ENCODE measurements at places on chromosomes 1 and 21.

GRCh38 chr1:235873045-235873444 is 6.3 kb upstream of the LYST start:
- DNase-seq = no peak

DNA sequence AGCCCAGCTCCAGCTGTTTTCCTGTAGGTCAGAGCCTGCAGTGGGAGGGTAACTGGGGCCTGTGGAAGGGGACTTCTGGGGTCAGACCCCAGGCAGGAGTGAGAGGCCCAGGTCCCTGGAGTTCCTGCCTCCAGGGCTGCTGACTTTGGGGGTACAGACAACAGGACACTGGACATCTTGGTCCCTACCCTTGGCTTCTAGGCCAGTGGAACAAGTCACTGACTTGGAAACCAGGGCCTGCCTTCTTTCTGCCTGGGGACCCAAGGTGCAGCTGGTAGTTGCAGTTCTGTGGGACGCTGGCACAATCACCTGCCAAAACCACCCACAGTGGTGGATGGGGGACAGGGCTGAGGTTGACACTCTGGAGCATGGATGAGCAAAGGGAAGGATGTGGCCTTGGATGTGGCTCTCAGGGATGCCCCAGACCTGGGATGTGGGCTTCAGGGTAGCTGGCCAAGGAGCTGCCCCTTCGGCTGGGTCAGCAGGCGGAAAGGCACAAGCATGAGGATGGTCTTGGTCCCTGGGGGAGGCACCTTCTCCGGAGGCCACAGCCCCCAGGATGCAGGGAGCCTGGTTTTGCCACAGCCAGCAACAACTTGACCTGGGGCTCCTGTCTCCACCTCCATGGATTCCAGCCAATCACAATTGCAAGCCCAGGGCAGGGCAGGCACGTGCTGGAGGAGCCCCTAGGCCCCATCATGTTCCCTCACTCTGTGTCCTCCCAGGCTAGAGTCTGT is 5.8 kb downstream of the JMJD4 start:
- DNase-seq = no peak

- no peak for DNase-seq
These were observed 42.0 kb downstream of the PROX1 start for GRCh38 chr1:214029796-214030195.

GRCh38 chr1:209250861-209251636 is 332.5 kb upstream of the CAMK1G start:
- no peak for DNase-seq

GRCh38 chr1:27755865-27756264 is 17.2 kb upstream of the STX12 start:
- no peak for DNase-seq

DNA sequence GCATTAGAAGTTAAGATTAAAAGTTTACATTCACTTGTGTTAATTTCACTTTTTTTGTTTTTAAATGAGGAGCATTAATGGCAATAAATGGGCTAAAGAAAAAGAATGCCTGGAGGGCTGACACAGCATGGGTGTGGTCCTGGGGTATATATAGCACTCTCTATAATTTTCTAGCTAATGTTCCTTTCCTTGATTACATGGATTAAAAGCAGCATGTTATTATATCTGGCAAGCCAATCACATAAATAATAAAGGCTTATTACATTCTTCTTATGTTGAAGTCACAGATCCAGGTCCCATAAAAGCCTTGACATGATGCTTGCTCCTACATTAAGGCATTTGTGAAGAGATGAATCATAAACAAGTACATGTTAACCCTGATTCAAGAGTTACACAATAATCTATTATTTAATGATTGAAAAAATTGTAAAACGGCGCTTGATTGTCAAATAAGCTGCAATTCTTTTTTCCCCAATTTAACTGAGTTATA is 91.4 kb downstream of the LYPLAL1 start:
- DNase-seq = no peak

DNA sequence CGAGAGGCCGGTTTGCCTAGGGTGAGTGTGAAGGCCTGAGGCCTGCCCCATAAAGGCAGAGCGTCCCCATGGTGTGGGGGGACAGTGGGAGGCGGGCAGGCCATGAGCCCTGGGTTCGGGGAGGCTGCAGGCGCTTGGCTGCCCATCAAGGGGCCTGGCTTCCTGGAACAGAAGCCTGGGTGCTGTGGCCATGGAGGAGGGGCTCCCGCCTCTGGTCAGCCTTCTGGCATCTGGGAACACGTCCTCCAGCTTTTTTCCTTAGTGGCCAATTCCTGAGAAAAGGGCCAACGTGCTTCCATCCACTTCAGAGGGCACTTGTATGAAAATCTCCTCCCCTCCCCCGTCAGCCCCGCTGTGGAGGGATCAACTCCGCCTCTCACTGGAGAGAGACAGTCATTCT is 58.7 kb downstream of the PRDM16 start:
- DNase-seq = no peak
